A172 (cell line): ENCODE measurements at places on chromosomes 5 and 9. TPM values are rescaled to one million over a fixed set of nuclear protein-coding genes. Genes with fewer than 3 reads are reported as not detected.

Gene RASGRF2
- not detected in 2 replicates for total RNA-seq

Gene POU5F2
- 0.36 and 0.53 TPM in 2 replicates for total RNA-seq

Gene SH3TC2
- total RNA-seq, result 7.8 and 10.1 TPM in 2 replicates

Gene CARTPT
- total RNA-seq, result not detected in 2 replicates

Gene SUSD3
- not detected in 2 replicates for total RNA-seq

Gene MBLAC2
- 4.7 and 6.0 TPM in 2 replicates for total RNA-seq

Gene AJM1
- 1.8 and 2.1 TPM in 2 replicates for total RNA-seq

Gene C9orf153
- total RNA-seq, result not detected in 2 replicates

GRCh38 chr5:65812648-65813047 is 90.6 kb downstream of the NLN start:
- no peak for DNase-seq

DNA sequence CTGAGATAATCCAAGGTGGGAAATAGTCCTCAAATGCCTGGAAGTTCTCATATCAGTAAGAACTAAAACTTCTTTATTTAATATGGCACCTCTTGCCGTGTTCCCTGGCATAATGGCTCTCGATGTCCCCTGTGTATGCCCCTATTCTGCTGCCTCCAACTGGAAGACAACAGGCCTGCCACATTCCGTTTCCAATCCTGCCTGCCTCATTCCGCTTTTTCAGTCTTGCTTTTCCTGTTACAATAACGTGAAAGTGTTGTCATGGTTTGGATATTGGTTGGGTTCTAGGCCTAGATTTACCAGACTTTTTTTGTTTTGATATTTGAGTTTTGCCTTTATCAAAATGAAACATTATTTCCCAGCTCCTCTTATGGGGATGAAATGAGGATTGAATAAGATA is 98.2 kb downstream of the FOCAD start:
- no peak for DNase-seq

GRCh38 chr9:131361202-131361833 is 32.6 kb upstream of the PRRC2B start:
- peak; percentile 50 for DNase-seq

GRCh38 chr9:95077053-95077765 is 240.3 kb downstream of the FANCC start:
- no peak for DNase-seq

DNA sequence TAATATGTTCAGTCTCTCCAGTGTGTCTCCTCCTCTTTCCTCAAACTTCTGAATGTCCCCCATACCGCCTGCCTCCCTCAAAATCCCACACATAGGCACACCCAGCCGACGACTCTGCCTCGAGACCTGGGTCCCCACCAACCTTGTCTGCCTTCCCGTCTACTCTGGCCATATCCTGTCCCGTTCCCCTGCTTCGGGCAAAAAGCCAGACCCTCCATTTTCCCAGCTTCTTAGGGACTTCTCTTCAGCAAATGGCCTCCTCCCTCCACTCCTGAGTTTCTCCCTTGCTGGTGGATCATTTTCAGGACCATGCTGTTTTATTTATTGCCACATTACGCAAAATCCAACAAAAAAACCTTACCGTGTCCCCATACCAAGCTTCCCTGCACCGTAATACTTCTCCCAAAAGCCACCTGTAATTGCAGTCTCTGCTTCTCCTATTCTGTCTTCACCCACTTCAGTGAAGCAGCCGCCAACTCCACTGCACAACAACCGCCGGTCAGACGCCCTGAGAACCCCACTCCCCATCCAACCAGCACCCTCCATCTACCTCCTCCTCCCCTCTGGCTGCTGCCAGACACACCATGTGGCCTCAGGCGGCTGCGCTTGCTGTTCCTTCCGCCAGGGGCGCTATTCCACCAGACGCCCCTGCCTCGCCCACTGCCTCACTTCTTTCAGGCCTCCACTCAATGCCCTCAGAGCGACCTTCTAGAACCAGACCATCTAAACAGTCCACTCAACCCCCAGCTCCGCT is 117.0 kb downstream of the TRPM6 start:
- DNase-seq, result no peak

DNA sequence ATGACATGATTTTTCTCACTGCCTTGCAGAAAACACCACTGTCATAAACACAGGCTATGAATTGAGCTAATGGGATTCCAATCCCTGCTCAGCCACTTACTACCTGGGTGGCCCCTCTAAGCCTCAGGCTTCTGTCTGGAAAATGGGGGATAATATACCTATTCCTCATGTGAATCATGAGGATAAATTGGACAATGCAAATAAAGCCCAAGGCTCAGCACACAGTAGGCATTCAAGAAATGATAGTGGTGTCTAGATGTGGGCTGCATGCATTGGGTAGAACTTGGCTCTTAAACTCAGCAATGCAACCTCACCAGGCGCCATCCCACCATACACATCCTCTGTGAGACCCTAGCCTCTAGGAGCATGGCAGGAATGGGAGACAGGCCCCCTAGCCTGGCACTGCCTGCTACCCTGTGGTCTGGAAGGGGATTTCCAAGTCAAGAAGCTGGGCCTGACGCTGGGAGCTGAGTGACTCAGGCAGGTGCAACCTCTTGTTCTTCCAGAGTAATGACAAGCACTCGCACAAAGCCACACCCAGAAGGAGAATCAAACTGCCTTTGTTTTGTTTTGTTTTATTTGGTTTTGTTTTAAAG is 2.3 kb upstream of the TNIP1 start:
- peak; percentile 94 for DNase-seq

GRCh38 chr5:172364773-172365172 is 81.2 kb upstream of the UBTD2 start:
- no peak for DNase-seq

DNA sequence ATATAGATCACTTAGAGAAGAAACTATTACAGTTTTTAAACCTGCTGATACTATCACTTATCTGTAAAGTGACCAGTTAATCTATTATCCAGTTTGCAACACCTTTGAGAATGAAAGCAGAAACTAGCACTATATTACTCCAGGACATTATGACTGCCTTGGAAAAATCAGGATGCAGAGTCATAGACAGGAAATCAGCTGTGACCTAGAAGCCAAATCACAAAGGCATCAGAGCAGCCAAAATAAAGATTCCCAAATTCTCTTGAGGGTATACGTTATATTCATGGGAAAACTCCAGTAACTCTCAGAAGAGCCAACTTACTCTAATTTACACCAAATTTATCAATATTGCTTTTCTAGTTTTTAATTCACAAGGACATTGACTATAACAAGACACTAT is 49.9 kb downstream of the CDO1 start:
- no peak for DNase-seq

GRCh38 chr9:38651400-38652042 is 31.1 kb upstream of the ANKRD18A start:
- no peak for DNase-seq
